ENCODE measurements at places on chromosomes 7 and 10.

- no peak for DNase-seq
Observed at GRCh38 chr7:117777335-117778142, 95.7 kb downstream of the CTTNBP2 start.

- DNase-seq, result no peak
Observed at GRCh38 chr7:968205-969105, 6.9 kb downstream of the COX19 start.

DNA sequence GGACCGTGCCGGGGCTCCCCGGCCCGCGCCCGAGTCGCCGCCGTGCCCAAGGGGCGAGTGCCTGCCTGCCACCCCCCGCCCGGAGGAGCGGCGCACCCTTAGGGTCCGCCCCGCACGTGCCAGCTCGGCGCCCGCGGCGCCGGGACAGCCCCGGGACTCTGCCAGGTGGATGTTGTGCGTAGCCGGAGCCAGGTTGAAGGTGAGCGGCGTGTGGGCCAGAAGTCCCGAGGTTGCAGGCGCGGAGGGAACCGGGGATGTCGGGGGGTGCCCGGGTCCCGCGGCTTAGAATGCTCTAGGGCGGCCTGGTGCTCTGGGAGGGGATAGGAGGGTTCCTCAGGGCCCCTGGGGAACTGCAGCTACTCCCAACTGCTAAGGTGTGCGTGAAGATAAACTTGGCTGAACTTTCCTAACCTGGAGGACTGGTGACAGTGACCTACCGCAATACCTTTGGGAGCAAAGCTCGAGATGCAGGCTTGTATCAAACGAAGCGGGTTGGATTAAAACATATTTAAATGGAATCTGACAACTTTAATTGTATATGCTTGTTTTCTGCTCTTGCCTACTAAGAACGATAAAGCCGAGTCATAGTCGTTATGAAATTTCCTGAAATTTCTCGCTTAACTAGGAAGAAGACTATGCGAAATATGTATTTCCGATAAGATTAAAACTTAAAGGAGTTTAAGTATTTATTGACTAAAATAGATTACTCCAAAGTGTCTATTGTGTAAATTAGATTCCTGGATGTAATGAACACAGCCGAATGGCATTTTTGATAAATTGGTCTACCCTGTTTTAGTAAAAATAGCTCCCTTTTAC is at the start of gene CUX1:
TSS of gene CUX1 (plus strand) at position 156 of the 816 bp plus-strand sequence. CDS start at position 170, 14 bp downstream.
- DNase-seq, result no peak

- DNase-seq, result peak; percentile 70
Observed at GRCh38 chr7:45435846-45436245, 138.3 kb upstream of the ADCY1 start.

- DNase-seq, result no peak
Observed at GRCh38 chr7:2688409-2689342, 674 bp downstream of the AMZ1 start.

GRCh38 chr10:92183199-92183598 is 107.7 kb downstream of the CPEB3 start:
- no peak for DNase-seq

GRCh38 chr10:80196950-80197315 is 8.4 kb downstream of the ANXA11 start:
- no peak for DNase-seq

- DNase-seq, result no peak
Observed at GRCh38 chr7:87032604-87033339, 26.7 kb downstream of the ELAPOR2 start.

GRCh38 chr7:7201578-7202374 is 19.4 kb downstream of the C1GALT1 start:
- no peak for DNase-seq

GRCh38 chr10:95880704-95881103 is 27.1 kb upstream of the CC2D2B start:
- DNase-seq, result no peak

- no peak for DNase-seq
Observed at GRCh38 chr7:85471740-85472139, 284.9 kb upstream of the SEMA3D start.

DNA sequence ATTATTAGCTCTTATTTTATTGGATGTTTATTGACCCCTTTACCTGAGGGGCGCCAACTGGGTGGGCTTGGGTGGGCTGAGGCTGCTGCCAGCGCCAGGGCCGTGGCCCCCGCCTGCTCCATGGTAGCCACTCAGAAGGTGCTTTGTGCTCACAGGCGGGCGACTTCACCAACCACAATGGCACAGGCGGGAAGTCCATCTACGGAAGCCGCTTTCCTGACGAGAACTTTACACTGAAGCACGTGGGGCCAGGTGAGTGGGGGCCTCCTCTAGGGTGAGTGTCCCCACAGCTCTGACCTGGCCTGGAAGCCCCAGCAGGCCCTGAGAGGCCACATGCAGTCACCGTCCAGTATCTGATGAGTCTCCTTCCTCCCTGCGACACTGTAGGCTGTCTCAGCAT is 4.1 kb downstream of the PPIF start:
- no peak for DNase-seq

All from AG20443 (cell line).